ENCODE measurements at places on chromosomes 11 and 22.

- no peak for DNase-seq
Observed at GRCh38 chr22:44460287-44460686, 37.7 kb downstream of the RTL6 start.

GRCh38 chr22:39470451-39471291 is 13.9 kb downstream of the MGAT3 start:
- no peak for DNase-seq

DNA sequence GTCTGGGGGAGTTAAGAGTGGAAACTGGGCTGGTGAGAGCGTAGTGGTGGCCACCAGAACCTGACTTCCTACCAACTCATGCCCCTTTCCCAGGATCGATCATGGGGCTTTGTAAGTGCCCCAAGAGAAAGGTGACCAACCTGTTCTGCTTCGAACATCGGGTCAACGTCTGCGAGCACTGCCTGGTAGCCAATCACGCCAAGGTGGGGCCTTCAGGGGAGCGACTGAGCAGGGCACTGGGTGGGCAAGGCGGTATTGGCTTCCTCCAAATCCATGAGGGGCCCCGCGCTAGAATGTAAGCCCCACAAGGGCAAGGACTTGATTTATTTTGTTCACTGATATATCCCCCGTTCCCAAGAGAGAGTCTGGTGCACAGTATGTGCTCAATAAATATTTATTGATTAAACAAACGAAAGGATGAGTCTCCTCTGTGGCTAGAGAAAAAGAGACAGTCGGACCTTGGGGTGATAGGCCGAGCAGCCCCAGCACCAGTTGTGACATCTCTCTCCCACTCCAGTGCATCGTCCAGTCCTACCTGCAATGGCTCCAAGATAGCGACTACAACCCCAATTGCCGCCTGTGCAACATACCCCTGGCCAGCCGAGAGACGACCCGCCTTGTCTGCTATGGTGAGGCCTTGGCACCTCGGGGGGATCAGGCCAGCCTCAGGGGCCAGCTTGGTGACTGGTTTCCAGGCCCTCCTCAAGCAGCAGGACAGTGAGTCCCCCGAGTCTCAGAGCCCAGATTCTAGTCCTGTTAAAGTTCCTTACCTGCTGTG is 765 bp downstream of the ZFPL1 start:
- DNase-seq: no peak

- DNase-seq: no peak
Observed at GRCh38 chr11:14614091-14614622, 29.4 kb upstream of the PDE3B start.

- no peak for DNase-seq
Observed at GRCh38 chr11:15185021-15185420, 70.3 kb downstream of the INSC start.

DNA sequence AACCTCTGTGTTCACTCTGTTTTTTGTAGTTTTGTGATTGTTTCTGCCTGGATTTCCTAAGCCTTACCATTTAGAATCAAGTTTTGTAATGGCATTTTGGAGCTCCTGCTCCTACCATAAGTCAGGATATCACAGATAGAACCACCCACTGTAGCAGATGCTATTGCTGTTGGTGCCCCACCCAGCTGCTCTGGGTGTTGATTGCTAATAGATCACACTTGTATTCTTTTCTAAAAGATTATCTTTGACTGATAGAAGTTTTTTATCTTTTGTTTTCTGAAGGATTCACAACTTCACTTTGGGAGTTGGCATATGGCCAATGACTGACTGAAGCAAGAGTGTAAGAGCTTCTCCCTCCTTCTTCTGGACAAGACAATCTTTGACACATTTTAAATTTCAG is 76.0 kb downstream of the EHF start:
- no peak for DNase-seq

DNA sequence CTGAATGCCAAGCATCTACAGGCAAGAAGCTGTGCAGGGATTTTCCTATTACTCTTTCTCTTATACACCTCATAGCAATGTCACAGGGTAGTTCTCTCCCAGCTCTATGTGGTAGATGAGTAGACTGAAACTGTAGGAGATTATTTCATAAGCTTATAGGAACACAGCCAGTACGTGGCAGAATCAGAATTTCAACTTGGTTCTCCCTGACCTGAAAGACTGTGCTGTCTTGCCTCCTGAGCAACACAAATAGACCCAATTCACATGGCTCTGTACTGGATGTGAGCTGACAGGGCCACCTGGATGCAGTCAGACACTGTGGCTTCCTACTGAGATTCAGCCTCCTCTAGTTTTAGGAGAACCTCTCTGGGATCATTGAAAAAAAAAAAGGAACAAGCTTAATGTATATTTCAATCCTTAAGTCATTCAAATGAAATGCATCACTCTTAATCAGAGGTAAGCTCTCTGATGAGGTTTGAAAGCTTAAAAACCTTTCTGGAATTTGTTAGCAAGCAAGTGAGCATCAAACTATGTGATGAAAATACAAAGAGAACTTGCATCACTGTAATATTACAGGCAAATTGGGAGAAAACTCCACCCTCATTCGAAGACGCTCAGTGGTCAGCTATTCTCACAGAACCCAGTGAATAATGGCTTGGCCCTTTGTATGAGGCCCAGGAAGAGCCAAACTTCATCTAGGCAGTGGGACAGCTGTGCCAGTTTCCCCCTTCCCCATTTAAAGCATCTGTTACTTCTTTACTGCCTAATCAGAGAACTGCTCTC is 1039.3 kb downstream of the NTM start:
- DNase-seq: no peak

DNA sequence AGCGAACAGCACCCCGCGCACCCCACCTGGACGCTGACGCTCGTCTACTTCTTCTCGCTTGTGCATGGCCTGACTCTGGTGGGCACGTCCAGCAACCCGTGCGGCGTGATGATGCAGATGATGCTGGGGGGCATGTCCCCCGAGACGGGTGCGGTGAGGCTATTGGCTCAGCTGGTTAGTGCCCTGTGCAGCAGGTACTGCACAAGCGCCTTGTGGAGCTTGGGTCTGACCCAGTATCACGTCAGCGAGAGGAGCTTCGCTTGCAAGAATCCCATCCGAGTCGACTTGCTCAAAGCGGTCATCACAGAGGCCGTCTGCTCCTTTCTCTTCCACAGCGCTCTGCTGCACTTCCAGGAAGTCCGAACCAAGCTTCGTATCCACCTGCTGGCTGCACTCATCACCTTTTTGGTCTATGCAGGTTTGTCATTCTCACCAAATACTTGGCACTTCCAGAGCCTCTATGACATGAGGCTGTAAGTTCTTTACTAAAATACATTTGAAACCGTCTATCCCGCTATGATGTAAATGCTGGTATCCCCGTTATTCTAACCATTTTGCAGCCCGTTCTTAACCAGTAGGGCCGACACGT is 535 bp downstream of the AQP11 start:
- no peak for DNase-seq

DNA sequence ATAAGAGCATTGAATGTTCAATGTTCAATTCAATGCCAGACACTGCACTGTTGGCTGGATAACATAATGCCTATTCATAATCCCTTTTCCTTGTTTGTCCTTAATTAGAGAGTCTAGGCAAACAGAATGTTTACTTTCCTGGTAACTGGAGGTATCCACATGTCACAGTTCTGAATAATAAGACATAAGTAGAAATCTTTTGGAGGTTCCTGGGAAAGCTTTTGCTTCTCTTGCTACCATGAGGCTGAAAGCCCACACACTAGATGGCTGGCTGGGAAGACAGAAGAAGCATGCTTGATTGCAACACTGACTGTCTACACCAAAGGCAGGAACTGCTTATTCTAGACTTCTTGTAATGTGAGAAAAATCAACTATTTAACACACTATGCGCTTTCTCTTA is 79.5 kb downstream of the GAB2 start:
- no peak for DNase-seq

Data from stimulated activated CD8-positive, alpha-beta memory T cell treated with anti-CD3 and anti-CD28 coated beads, Interleukin-7, amount 100 ng/mL, for 4 hours (primary cell).